ENCODE measurements at places on chromosomes 6 and 20.

- DNase-seq, result peak; percentile 54
These were observed 877.5 kb downstream of the TFAP2A start for GRCh38 chr6:9537381-9537780.

GRCh38 chr6:169700296-169700695 lies 1.5 kb downstream of the WDR27 start:
- DNase-seq, result peak; percentile 37

GRCh38 chr6:44742201-44742600 lies 354.7 kb downstream of the CDC5L start:
- no peak for DNase-seq

GRCh38 chr20:61801857-61802442 lies 263.7 kb downstream of the TAF4 start:
- DNase-seq, result no peak

- no peak for DNase-seq
These were observed 31.6 kb upstream of the PXDC1 start for GRCh38 chr6:3782876-3783832.

DNA sequence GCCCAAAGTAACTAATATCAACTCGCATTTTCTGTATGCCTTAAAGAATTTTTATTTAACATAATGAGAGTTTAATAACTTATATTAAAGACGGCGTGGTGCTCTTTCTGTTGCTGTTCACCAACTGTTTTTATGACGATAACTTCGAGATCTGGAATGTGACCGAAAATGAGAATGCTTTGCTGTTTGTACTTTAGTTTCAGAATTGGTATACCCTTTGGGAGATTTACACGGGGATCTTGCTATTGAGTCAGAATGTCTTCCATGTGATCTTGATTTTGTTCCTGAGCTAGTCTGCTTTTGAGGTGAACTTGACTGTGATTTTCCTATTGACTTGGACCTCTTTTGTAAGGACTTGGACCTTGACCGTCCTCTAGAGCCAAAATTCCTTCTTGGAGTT lies 17.9 kb downstream of the PNRC1 start:
- DNase-seq, result no peak

DNA sequence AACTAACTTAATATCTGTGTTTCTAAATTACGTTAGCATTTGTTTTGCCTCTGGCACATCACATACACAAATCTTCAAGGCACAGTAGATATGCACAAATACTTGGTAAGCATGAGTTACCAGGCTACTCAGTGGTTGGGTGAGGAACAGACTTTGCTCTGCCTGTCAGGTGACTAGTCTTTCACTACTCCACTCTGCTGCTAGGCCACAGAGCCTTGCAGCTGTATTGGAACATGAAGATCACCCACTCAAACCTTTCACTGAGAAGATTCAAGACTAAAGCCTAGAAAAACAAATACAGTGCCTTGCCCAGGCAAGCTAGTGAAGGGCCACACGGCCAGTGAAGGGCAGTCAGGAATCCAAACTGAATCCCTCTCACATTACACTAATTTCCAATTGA lies 47.0 kb downstream of the DTNBP1 start:
- no peak for DNase-seq

DNA sequence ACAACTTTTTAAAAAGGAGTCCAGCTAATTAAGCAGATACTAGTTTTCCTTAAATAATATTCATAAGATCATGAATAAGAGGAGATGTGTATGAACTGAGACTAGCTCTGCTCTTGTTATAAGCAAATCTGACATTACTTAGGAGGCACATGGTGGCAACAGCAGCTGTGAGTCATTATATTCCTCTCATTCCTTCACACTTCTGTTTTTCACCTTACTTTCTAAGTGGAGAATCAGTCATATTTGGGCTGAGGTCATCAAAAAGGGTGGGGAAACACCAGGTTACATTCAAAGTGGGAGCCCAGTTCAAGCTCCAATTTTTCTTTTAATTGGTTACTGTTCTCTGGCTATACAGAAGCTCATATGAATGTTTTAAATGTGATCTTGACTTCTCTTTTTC lies 6.0 kb upstream of the RIPPLY2 start:
- no peak for DNase-seq

DNA sequence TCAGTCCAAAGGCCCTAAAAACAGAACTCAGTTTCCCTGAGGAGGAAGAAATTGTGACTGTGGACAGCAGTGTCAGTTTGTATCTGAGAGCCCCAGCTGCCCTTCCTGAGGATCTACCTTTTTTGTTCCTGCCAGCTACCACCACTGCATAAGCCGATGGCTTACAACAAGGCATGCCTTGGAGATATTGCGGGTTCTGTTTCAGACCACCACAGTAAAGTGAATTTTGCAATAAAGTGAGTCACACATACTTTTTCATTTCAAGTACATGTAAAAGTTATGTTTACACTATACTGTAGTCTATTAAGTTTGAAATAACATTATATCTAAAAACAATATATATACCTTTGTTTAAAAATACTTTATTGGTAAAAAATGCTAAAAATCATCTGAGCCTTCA lies 9.6 kb upstream of the CST3 start:
- no peak for DNase-seq

DNA sequence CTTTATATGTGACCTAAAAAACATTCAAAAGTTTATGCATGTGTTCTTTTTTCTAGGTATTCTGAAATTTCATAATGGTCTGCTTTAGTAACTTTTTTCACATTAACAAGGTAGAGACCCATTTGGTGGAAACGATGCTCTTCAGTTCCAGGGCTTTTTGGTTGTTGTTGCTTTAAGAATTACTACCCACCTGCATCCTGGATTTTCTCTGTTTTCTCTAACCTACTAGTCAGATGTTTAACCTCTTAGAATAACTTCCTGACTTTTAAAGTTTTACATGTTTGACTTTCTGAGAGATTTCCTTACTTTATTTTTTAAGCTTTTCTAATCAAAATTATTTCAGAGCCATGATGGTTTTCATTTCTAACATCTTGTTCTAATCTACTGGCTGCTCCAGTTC lies 14.9 kb downstream of the TULP4 start:
- DNase-seq, result no peak

GRCh38 chr6:168524571-168525001 lies 83.6 kb downstream of the SMOC2 start:
- DNase-seq, result peak; percentile 38

DNA sequence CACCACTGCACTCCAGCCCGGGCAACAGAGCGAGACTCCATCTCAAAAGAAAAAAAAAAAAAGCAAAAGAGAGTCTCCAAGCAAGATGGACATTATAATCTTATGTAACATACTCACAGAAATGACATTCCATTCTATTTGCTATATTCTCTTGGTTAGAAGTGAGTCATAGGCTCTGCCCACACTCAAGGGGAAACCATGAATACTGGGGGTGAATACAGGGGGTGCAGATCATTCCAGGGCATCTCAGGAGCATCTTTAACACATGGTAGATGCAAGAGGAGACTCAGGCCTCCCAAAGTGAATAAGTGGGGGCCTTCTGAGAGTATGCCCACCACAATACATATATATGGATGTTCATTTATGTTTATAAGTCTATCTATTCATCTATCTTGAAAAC lies 18.3 kb upstream of the RANBP9 start:
- DNase-seq, result peak; percentile 67

GRCh38 chr20:61956396-61957342 lies 109.0 kb downstream of the TAF4 start:
- DNase-seq, result peak; percentile 60

DNA sequence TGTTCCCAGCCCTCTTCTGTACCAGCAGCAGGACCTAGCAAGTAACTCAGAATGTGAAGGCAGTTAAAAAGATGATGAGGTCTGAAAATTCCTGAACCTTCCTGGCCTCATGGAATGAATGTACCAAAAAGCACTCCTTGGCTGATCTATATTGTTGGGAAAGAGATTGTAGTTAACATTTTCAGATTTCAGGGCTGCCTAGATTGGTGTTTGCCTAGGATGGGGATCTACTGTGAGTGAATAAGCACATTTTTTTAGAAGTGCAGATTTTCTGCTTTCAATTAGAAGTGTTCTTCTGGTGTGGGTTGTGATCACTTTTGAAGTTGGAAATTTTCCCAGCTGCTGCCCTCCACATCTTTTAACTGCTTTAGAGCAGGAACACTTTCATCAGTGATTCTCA lies 6.2 kb downstream of the MYLIP start:
- peak; percentile 53 for DNase-seq

GRCh38 chr6:13425943-13426931 lies 61.2 kb downstream of the GFOD1 start:
- DNase-seq, result peak; percentile 56

- no peak for DNase-seq
These were observed 48.5 kb downstream of the FHL5 start for GRCh38 chr6:96611342-96611991.

- DNase-seq, result no peak
These were observed 401 bp upstream of the TNFRSF21 start for GRCh38 chr6:47310131-47310480.

DNA sequence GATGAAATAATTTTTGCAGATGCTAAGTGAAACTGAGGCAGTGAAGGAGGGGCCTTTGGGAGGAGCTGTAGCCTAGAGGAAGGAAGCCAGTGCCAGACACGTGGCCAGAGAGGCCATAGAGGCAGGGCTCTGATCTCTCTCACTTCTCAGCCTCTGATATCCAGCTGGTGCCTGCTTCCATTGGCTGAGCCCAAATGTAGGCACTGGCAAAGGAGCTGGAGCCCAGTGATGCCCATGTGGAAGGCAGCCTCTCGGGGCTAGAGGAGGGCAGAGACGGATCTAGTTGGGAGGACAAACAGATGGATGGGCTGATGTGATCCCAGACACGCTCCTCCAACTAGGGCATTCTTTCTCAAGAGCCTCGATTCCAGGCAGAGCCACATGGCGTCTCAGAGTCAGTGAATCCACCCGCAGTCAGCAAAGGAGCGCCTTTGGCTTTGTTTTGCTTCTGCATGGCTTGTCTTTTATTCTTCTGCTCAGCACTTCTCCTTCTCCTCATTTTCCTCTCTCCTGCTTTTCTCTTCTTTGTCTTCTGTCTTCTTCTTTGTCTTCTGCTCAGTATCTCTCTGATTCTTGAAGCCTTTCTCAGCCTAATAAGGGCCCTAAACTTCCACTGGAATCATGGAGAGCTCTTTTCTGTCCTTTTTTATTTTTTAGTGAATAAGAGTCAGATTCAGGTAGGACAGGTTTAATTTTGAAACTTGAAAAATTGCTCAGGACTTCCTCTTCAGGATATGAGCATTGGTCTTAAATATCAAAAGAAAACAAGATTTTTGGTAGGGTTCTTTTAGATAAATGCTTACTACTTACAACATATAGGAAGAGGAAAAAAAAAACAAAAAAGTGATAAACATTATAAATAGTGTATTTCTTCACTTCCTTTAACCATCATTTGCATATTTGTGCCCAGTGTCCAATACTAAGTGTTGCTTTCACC lies 41.8 kb downstream of the CYP24A1 start:
- DNase-seq, result no peak

DNA sequence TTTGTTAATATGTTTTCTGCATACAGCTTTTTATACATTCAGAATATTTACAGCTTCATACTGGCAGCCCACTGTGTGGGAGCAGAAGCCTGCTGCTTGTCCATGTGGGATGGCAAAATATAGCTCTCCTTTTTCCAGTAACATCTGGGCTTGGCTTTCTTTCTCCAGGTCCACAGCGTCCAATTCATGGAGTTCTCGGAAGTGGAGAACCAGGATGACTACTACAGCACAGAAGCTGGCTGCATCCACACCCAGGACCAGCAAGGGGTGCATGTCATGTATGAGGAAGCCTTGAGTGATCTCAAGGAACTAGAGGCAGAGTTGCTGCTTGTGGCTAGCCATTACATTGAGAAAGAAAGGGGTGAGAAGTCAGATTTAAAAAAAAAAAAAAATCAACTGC lies 143.1 kb downstream of the CD164 start:
- peak; percentile 27 for DNase-seq

GRCh38 chr6:4018924-4019236 lies 60.1 kb downstream of the FAM217A start:
- no peak for DNase-seq

- no peak for DNase-seq
These were observed 238.1 kb upstream of the MARCKS start for GRCh38 chr6:113619077-113619476.

DNA sequence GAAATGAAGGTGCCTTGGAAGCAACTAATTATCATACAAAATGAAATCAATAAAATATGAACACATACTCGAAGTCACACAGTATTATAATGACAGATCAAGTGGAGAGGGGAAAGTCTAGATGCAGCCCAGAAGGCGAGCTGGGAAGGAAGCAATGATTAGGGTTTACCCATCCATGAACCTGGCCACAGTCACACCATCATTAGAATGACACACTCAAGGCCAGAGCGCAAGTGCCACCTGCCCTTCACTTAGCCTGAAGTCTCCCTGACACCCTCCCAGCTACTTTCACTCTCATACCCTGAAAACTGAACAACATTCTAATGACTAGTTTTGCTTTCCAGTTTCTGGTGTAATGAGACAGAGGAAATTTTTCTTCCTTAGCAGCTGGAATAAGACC lies 302.8 kb upstream of the JARID2 start:
- DNase-seq, result no peak

GRCh38 chr20:41669708-41670263 lies 51.6 kb upstream of the CHD6 start:
- DNase-seq, result no peak

DNA sequence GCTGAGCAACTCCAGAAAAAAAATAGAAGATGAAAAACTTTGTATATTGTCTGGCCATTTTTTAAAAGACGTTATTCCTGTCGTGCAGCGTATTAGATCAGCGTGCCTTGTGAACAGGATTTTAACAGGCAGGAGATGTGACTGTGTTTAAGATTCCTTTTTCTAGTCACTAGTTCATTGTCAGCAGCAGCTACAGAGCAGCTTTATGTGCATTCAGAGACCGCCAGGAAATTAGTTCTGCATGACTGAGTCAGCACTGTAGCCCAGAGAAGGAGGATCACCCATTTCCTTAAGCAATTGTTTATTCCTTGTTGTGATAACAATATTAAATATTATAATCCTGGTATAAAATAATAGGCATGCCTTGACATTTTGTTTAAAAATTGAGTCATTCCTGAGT lies 75.4 kb upstream of the ADGRB3 start:
- DNase-seq, result no peak

GRCh38 chr6:44431118-44431725 lies 43.7 kb downstream of the CDC5L start:
- peak; percentile 86 for DNase-seq

GRCh38 chr6:139879823-139880356 lies 505.4 kb upstream of the CITED2 start:
- DNase-seq, result no peak

DNA sequence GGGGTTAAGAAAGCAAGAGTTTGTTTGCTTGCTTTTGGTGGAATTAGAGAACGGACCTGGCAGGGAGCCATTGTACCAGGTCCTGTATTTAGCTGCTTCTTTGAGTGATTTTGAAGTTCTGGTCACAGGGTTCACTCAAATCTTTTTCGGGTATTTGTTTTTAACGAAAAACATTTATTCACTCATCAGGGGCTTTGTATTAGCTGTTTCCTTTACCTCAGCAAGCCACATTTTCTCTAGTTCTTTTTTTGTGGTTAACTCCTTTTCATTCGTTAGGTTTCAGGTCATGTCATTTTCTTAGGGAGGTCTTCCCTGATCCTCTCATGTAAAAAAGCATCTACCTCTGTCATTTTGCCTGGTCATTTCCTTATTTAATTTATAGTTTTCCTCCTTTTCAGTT lies 1502.2 kb downstream of the GRIK2 start:
- DNase-seq, result no peak

Measured in fibroblast of the aortic adventitia (primary cell).